ENCODE measurements at places on chromosomes 2 and 18.
A peak's percentile ranks its signal among the peaks of the same experiment; 100 is the strongest.

DNA sequence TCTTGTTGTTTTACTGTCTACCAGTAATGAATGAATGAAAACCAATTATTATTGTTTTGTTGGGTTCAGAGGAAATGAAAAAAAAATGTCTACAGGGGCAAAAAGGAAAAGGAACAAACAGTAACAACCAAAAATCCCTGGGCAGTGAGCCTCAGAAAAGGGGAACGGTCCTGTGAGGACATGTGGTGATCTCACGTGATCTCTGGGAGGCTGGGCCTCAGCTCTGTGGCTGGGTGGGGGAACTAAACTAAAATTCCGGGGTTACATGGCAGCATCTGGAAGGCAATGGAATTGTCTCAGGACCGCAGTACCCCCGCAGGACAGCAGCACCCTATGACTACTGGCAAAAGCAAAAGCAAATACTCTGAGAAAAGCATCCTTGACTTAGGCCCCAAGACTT is 80.1 kb downstream of the AFF3 start:
- no peak for DNase-seq

DNA sequence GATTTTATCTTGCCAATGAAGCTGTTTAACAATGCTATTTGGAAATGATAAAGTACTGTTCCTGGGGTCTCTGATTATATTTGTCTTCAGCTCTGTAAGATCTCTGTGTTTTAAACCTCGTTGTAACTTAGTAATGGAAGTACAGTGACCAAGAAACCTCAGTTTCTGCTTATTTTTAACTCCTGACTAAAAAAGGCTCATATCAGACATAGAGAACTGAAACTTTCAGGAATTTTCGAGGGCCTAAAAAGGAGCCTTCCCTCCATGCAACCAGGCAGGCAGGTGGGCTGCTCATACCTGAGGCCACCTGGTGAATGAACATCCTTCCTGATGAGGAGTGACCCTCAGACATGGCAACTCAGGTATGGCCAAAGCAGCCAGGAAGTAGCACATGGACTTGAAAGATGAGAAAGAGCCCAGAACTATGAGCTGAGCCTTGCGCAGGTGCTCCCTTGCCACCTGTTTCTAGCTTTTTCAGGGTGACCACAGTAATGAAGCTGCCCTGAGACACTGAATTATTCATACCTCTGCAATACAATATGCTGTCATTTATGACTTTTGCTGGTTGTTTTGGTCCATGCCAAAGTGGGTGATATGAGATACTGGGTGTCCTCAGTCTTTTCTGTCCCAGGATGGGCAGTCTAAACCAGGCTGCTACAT is 23.9 kb downstream of the MYO3B start:
- no peak for DNase-seq

- peak; percentile 30 for DNase-seq
These were observed 52.7 kb upstream of the CALCRL start for GRCh38 chr2:187500585-187501359.

DNA sequence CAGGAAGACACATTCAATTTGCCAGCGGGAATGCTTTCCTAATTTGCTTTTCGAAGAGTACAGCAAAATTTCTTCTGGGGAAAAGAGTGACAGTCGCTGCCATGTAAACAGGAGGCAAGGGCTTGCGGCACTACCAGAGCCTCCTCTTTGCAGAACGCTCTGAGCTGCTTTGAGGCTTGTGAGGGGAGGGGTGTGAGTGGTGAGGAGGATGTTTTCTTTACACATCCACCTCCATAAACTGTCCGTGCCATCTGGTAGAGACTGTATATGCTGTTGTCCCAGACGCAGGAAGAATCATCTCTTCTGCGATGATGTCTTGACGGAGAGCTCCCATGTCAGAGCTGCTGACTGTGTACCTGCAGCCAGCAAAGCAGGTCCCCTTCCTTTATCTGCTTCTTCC is 138.0 kb downstream of the SOCS6 start:
- no peak for DNase-seq

DNA sequence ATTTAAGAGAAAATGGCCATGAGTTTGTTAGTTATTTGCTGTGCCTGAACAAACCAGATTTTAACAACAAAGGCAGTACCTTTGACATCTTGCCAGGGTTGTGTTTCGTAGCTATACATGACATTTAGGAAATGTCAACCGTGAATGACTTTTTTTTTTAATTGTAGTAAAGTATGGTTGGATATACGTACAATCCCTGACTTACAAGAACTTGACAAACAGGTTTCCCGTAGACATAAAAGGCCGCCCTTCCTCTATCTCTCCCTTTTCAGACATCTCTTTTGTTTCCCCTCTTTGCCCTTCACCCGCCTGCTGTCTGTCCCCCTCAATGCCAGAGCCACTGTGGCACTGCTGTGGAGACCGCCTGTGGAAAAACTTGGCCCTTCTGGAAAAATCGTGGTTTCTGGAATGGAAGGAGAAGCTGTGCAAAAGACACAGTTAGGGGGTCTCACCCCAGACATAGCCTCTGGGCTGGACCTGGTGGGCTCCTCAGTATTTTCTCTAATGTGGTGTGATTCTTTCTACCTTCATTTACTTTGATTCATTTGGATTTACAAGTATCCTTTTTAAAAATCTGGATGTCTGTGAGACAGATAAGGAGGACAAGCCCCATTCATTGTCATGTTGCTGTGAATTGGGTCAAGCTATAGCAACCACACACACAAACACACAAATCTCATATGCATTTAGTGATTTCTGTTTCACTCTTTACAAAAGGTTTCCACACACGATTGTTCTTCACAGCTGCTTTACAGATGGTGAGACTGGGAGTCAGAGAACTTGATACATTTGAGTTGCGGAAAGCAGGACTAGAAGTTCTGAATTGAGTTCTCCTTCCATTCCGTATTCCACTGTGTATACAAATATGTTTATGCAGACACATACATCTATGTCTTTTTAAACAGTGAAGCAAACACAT is 48.6 kb downstream of the SPATS2L start:
- DNase-seq: no peak

GRCh38 chr2:1974397-1974796 is 230.1 kb upstream of the PXDN start:
- no peak for DNase-seq

GRCh38 chr18:57748770-57749603 is 54.1 kb downstream of the ATP8B1 start:
- no peak for DNase-seq

- no peak for DNase-seq
These were observed 12.4 kb upstream of the CCDC88A start for GRCh38 chr2:55431982-55432627.

DNA sequence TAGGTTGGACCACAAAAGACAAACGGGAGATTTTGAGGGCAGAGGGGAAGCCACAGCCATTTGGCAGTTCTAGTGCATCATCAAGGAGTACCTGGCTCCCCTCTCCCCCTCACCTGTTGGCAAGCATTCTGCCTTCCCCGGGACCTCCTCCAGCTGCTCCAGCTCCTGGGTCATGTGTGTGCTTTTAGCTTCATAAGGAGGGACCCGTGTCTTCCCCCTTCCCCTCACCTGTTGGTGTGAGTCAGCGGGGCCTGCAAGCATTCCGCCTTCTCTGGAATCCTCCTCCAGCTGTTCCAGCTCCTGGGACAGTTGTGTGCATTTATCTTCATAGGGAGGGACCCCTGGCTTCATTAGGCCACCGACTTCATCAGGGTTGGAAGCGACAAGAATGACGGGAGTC is 58.8 kb downstream of the SPP2 start:
- no peak for DNase-seq

DNA sequence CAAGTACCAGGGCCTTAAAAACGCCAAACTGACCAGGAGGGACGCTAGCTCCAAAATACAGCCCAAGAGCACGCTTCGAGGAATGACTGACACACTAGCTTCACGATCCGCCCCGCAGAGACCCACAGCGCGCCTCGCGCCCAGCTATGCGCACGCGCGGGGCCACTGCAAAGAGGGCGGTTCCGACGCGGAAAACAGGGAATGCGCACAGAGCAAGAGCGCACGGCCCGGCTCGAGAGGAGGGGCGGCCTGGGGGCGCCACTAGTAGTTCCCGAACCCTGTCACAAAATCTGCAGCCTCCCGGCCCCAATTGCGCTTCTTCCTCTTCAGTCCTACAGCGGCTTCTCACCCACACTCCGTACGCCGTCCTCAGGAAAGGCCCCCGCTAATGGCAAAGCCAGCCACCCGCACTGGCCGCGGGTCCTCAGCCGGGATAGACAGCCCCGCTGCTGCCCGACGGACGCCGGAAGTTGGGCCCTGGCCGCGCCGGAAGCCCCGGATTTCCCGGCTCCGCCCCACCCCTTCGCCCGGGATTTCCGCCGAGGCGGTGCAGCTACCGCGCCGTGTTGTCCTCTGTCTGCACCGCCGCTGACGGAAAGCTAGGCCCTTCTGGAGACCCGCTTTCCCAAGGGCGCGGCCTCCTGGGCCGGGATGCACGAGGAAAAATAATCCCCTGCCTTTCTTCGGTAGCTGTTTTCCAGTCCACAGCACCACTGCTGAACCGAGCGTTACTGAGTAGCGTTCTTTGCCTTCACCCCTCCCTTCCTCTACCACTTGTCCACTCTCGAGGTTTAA is at the start of gene HDHD2:
Gene HDHD2 (minus strand): TSS at position 472 of the 795 bp plus-strand sequence. CDS start 14,061 bp downstream, outside the sequence.
- DNase-seq: peak; percentile 89

GRCh38 chr2:11235583-11235982 is 80.3 kb downstream of the SLC66A3 start:
- no peak for DNase-seq

GRCh38 chr2:84701880-84702279 is 179.0 kb downstream of the TRABD2A start:
- DNase-seq: no peak

DNA sequence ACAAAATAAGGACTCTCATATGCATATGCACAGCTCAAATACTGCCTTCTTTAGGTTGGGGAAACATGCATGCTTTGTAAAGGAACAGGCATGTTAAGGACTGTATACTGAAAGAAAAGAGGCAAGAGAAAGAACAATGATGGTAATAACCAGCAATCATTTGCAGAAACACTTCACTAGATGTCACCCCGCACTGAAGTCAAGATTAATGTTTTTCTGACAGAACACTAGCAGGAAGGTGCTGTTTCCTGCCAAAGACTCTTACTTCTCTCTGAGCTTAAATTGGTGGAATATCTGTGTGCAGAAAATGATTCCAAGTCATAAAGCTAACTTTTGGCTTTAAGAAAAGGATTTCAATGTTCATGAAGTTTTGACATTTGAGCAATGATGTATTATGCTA is 19.3 kb upstream of the CSRNP3 start:
- no peak for DNase-seq

DNA sequence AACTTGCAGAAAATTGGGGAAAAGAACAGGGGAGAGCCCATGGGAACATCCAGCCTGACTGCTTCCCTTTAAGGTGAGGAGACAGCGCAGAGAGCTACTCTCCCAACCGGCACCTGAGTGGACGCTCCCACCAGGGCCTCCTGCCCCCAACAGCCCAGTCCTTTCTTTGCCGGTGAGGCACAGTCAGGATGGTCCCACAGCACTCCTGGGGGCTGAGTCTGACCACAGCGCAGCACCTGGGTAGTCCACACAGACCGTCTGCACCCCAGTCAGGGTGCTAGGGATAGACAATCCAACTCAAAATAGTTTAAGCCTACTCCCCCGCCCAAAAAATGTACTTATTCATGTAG is 74.5 kb downstream of the MEX3C start:
- DNase-seq: no peak

- DNase-seq: no peak
These were observed 137.9 kb downstream of the NFATC1 start for GRCh38 chr18:79533591-79533990.

DNA sequence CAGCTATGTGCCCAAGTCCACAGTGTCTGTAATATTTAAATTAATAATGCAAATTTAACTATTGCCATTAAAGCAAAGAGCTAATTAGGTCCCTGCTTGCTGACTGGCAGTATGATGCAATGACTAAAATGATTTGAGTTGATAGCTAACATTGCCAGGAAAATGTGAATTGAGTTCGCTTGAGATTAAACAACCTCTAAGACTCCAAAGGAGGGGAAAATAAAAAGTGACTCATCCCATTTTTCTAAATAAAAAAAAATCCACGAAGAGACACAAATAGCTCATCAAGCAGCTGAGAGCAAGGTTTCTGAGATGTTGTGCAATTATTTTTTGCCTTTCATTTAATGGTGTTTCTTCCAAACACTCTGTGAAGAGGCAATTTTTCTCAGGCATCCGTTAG is 413.0 kb downstream of the MTX2 start:
- no peak for DNase-seq

- DNase-seq: no peak
These were observed 136.0 kb upstream of the AGAP1 start for GRCh38 chr2:235357881-235358280.

DNA sequence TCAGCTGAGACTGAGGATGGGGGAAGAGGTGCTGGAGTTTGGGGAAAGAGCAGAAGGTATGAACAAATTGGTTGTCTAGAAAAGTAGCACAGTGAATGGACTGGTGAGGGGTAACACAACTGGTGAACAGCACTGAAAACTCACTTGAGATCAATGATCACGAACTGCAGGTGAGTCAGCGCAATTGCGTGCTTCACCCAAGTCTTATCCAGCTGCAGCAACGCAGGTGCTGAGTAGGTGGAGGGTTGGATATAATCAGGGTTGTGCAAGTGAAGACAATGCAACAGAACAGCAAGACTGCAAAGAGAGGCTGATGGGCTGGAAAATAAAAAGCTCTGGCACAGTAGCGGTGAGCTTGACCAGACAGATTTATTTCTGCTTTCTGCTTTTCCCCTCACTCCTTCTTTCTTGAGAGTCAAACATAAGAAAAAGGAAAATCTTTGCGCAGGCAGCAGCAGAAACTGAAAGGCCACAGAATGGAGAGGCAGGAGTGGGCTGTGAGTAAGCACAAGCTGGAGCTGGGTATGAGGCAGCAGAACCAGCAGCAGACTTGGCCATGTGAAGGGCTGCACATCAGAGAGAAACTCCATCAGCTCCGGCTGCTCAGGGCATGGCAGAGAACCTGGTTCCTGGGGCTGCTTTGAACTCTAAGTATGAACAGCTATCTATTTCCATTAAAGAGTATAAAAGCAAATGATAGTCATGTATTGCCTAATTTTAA is 99.4 kb upstream of the ARL5A start:
- DNase-seq: no peak

GRCh38 chr2:176178757-176179295 is 9.6 kb upstream of the HOXD1 start:
- DNase-seq: peak; percentile 8

DNA sequence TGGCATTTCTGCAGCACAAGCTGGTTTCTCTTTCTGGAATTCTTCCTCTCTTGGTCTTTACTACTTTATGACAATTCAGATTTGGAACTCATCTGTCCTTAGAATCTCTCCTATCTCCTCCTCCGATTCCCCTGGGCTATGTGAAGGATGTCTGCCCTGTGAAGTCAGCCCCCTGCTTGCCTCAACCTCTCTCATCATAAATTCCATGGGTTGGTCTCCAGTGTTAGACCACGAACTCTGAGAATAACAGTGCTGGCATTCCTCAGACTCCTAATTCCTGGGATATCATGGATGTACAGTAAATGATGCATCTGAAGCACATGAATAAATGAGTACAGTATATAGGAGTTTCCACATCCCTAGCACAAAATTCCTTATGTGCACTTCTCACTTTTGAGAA is 21.0 kb upstream of the CYRIA start:
- no peak for DNase-seq

- DNase-seq: no peak
These were observed 210.7 kb downstream of the MTX2 start for GRCh38 chr2:176479961-176480360.
